Spinal cord (tissue), 10 donors: ENCODE measurements at places on chromosomes 12 and 14. TPM values are rescaled to one million over a fixed set of nuclear protein-coding genes. Genes with fewer than 3 reads are reported as not detected.

DNA sequence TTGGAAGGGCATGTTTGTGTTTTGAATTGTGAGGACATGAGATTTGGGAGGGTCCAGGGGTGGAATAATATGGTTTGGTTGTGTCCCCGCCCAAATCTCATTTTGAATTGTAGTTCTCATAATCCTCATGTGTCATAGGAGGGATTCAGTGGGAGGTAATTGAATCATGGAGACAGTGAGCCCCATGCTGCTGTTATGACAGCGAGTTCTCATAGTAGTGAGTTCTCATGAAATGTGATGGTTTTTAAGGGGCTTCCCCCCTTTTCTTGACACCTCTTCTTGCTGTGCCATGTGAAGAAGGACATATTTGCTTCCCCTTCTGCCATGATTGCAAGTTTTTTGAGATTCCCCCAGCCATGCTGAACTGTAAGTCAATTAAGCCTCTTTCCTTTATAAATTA lies 260.0 kb downstream of the DUSP6 start:
- DNase-seq: no peak
- no peaks in the 10 kb centered on the region for H3K36me3 ChIP-seq
- no peaks in the 10 kb centered on the region for H3K27me3 ChIP-seq
- H3K4me1 ChIP-seq: no peaks in the 10 kb centered on the region
- no peak overlapping the region for H3K27ac ChIP-seq

- H3K36me3 ChIP-seq: no peaks in the 10 kb centered on the region
- H3K27ac ChIP-seq: no peak overlapping the region
- no peak overlapping the region for H3K4me3 ChIP-seq
- H3K4me1 ChIP-seq: no peaks in the 10 kb centered on the region
These were observed 295.0 kb downstream of the DIO2 start for GRCh38 chr14:79916281-79916680.

The ABCD2 gene
- polyA plus RNA-seq: 6.2 TPM

DNA sequence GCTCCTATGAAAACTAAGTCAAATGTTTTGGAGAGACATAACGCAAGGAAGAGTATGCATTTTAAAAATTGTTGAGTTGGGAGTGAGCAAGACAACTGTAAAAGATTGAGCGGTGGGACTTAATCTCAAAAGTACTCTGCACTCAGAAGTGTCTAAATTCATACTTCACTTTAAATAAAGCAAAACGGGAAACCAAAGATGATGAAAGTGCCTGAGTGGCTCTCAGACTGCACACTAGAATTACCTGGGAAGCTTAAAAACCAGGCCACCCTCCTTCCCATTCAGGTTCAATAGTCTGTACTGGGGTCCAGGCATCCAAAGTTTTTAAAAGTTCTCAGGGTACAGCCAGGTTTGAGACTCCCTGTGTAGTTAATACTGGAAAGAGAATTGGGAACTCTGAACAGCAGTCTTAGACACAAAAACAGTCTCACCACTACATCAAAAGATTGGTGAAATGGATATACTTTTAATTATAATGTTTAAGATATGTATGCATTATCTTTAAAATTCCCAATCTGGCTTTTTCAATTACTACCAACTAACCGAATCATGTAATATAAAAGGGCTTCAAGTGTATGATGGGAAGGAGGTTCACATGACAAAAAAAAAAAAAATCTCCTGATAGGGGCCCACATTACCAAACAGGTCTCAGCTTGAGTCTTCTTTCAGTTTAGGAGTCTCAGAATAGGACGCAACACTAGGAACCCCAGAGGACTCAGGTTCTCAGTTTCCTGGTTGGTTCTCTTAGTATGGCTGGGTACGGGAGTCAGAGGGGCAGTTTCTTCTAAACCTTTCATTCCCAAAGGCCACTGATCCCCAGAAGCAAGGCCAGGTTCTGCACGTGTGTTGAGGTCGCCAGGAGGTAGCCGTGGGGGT lies 1.0 kb downstream of the HOMEZ start:
- no peaks in the 10 kb centered on the region for H3K27me3 ChIP-seq
- no peaks in the 10 kb centered on the region for H3K36me3 ChIP-seq
- peak overlapping the region; percentile 88 for H3K27ac ChIP-seq
- DNase-seq: no peak
- H3K4me1 ChIP-seq: peaks cover 15% of the 10 kb centered on the region

DNA sequence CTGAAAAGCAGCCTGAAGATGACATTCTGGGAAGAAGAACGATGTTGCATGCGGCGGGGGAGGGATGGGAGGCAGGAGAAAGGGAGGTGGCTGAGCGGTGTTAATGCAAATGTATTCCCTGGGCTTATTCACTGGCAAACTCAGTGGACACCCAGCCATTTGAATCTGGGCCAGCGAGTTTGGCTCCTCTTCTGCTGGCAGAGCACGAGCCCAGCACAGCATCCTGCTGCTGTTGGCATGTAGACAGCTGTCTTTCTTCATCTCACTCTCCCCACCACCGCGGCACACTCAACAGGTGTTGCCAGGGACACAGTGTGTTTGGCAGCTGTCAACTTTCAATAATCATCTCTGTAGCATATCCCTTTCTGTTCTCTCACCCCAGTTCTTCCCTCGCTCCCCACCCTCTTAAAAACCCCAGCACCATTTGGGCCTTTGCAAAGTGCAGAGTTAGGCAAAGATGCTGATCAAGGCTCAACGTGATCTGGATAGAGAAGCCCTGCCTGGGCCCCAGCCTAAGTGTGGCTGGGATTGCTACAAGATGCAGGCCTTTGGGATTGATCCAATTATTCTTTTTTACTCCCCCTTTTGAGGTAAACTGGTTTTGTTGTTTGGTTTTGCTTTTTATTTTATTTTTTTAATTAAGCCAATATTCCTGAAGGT lies 131.9 kb downstream of the EXOC5 start:
- no peaks in the 10 kb centered on the region for H3K36me3 ChIP-seq
- DNase-seq: peak; percentile 39
- no peak overlapping the region for H3K4me3 ChIP-seq
- H3K4me1 ChIP-seq: peaks cover 7% of the 10 kb centered on the region

The ACOT6 gene
- polyA plus RNA-seq: 0.24 TPM

DNA sequence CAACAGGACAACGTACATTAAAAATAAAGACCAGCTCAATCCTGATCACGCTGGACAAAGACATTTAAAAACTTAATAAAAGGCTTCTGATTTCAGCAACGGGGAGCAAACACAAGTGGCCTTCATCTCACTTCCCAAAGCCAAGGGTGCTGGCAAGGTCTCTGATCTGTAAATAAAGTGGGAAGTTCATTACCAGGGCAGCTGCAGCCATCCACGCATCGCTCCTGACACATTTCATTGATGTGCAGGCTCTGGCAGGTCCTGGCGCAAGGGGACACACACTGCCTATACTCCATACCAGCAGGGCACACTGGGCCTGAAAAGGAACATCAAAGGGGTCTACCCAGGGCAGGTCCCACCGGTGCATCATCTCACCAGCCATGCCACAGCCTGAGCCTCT lies 51.0 kb downstream of the VWF start:
- H3K27ac ChIP-seq: no peak overlapping the region
- no peak for DNase-seq
- H3K27me3 ChIP-seq: peaks cover 2% of the 10 kb centered on the region
- no peak overlapping the region for H3K4me3 ChIP-seq
- peaks cover 27% of the 10 kb centered on the region for H3K4me1 ChIP-seq
- H3K36me3 ChIP-seq: no peaks in the 10 kb centered on the region

DNA sequence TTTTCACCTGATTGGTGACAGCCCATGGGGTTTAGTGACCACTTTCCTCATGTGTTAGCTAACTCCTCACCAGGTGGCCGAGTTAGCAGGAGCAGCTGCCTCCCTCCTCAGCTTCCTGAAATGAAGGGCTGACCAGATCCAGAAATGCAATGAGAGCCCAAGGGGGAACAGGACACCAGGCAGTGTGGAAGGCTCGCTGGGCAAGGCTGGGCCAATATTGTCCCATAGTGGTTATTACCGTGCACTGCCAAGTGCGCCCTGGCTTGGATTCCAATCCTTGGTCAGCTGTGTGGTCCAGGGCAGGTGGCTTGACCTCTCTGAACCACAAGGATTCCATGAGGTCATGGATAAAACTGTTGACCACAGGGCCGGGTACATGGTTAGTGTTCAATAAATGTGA lies 3.6 kb upstream of the HSPB8 start:
- no peak overlapping the region for H3K27ac ChIP-seq
- peaks cover 6% of the 10 kb centered on the region for H3K27me3 ChIP-seq
- H3K4me3 ChIP-seq: no peak overlapping the region
- DNase-seq: no peak

GRCh38 chr12:3363608-3364007 lies 127.4 kb upstream of the PRMT8 start:
- no peaks in the 10 kb centered on the region for H3K36me3 ChIP-seq
- peaks cover 29% of the 10 kb centered on the region for H3K27me3 ChIP-seq

DNA sequence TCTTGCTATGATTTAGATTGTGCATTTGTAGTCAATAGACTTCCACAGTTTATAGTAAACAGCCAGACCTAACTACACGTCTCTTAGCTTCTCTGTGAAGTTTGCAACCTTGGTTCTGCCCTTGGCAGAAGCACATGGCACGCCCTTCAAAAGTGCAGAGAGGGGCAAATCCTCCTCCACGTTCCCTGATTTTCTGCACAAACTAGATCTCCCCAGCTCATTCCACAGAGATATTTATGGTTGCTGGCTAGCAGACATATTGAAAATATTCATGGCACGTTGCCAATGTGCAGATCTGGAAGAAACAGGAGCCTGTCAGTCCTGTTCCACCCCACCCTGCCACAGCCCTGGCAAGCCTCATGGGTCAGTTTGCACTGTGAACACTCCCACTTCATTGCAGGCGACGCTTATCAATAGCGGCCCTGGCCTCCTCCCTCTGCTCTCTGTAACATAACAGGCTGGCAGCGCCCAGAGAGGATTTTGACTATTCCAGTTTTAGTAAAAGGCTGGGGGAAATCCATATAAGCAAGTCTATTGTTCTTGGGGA lies 6.5 kb upstream of the LGALS3 start:
- no peaks in the 10 kb centered on the region for H3K27me3 ChIP-seq
- H3K4me3 ChIP-seq: no peak overlapping the region
- DNase-seq: no peak
- no peaks in the 10 kb centered on the region for H3K36me3 ChIP-seq
- peak overlapping the region; percentile 48 for H3K27ac ChIP-seq
- peaks cover 12% of the 10 kb centered on the region for H3K4me1 ChIP-seq
